ENCODE measurements at places on chromosomes 4 and X. TPM values are rescaled to one million over a fixed set of nuclear protein-coding genes. Genes with fewer than 3 reads are reported as not detected.

The USP27X gene
- total RNA-seq, result 1.1 TPM

DNA sequence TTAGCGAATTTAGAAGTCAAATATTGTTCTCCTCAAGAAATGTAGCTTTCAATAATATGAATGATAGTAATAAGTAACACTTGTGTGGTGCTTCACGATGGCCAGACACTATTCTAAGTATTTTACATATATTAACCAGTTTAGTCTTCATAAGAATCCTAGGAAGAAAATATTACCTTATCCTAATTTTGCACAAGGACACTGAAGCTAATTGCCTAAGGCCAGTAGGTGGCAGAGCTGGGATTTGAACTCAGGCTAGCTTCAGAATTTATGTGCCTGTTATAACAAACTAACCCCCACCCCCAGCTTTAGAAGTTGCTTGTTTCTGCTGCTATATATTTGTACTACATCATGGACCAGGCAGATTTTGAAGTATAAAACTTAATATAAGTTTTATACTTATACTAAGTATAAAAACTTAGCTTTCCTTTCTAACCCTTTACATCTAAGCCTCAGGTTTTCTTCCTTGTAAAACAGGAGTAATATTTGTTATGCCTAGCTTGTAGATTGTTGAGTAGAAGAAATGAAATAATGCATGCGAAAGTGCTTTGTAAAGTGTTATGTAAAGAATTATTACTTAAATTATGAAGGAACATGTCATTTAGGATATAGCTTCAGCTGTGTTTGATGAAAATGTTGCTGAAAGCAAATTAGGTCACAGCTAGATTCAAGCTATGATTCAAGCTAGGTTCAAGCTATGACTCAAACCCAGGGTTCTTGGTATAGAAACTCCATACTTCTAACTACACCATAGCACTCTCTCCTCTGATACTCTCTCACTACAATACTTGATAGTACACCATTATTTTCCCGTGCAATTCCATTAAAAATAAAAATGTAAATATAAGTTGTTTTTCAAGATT lies 4.2 kb upstream of the CDS1 start:
- peak; percentile 67 for DNase-seq

- DNase-seq, result peak; percentile 6
These were observed 135.4 kb upstream of the GNPDA2 start for GRCh38 chr4:44861756-44862155.

- DNase-seq, result no peak
These were observed 9.0 kb downstream of the CTBP1 start for GRCh38 chr4:1239950-1240307.

- no peak for DNase-seq
These were observed 82.2 kb upstream of the PCDH18 start for GRCh38 chr4:137614491-137614890.

- no peak for DNase-seq
These were observed 417.9 kb downstream of the GPM6A start for GRCh38 chr4:175394208-175394607.

GRCh38 chrX:24594501-24594900 lies 52.6 kb downstream of the PCYT1B start:
- no peak for DNase-seq

DNA sequence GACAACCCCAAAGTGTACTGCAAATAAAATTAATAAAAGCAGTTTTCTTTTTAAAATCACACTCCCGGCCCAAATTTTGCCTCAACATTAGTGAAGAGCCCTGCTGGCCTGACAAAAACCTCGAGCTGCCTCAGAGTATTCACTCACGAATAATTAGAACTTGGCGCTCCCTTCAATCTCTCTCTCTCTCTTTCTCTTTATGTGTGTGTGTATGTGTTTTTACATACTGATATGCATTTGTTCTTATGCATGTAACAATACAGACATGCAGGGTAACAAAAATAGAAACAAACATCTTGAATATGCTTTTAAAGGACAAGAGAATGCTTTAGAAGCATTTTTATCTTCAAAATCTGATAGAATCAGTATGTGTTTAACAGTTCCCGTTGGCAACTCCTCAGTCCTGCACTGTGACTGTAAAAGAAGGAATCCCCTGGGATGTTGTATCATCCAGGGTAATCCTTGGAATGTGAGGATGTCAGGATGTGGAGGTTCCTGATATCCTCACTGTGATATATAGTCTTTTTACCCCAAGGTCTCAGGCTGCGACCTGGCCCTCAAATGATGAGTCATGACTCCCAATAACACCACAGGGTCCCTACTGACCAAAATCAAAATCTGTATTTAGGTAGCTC lies 53.0 kb downstream of the PTCHD1 start:
- no peak for DNase-seq

DNA sequence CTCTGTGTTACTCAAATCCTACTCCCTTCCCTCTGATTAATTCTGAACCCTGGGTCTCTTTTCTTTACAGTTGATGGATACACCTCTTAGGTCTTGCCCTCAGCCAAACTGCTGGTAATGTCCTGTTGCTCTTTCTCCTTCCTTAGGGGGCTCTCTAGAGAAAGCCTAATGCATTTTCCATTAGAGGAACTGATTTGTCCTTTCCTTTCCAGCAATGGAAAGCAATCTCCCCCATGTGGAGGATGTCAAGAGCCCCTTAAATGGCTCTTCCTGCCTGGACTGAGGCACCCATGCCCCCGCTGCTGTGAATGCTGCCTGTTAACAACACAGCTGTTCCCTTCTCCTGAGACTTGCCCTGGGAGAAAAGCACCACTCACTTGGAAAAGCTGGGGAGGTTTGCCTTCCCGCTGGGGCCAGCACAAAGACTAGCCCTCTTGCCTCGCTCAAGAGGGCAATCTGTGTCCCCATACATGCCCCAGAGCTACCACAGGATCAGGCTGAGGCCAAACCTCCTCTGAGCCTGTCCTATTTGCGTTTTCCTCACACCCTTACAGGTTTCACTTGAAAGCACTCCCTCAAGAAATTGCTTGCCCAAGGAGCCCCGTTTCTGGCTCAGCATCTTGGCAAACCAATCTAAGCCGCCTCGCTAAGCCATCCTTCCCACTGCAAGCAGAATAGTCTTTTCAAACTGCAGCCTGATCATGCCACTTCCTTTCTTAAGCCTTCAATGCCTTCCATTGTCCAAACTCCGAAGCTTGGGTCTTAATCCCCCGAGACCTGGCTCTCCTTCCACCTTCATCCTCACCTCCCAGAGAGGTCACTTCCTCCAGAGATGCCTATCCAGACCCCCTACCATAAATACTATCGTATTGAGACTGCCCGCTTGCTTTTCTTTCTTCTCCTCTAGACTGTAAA lies 23.2 kb upstream of the SMIM20 start:
- DNase-seq, result no peak

The CSN2 gene
- total RNA-seq, result not detected

The SPATA18 gene
- total RNA-seq, result 28.9 TPM

The SSX4B gene
- not detected for total RNA-seq

The ATP2B3 gene
- total RNA-seq, result not detected

DNA sequence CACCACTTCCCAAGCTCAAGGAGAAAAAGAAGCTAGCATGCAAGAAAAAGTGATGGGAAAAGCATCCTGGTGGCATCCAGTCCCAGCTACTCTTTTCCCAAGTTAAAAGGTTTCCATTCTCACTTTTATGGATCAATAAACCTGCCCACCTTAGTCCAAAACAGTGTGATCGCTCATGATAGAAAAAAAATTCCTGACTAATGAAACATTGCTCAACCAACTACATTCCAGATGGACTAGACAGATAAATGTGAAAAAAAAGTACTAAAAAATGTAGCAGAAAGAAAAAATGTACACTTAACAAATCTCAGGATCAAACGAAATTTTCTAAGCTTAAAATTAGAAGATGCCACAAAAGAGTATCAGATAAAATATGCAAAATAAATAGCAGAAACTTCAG lies 312.2 kb downstream of the TMA16 start:
- DNase-seq, result no peak

DNA sequence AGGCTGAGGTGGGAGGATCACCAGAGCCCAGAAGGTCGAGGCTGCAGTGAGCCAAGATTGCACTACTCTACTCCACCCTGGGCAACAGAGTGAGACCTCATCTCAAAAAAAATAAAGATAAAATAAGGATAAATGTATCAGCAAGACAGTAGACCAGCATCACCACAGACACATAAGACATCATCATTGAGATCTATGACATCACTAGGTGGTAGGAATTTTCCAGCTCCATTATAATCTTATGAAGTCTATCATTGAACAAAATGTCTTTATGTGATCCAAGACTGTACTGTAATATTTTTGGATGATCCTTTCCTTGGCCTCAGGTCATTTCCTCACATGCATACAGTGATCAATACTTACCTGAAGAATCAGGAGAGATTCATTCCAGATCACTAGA lies 8.3 kb upstream of the FAM200B start:
- no peak for DNase-seq

- no peak for DNase-seq
These were observed 212.3 kb upstream of the SFRP2 start for GRCh38 chr4:154001193-154001592.

DNA sequence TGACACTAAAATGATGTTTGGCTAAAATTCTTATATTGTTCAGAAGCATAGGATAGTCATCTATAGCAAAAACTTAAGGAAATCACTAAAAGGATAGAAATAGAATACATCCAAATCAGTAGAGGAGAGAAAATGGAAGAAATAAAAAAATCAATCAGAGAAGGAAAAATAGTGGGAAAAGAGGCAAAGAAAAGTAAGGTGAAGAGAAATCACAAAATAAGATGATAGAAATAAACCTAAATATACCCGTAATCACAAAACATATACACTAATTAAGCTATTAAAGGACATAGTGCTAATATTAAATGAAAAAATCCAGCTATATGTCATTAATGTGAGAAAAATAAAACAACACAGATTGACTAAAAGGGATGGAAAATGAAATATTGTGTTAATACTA lies 6.3 kb downstream of the PGRMC2 start:
- DNase-seq, result no peak

GRCh38 chr4:148435654-148436406 lies 6.4 kb downstream of the NR3C2 start:
- no peak for DNase-seq

- DNase-seq, result no peak
These were observed 1367.8 kb upstream of the IGFBP7 start for GRCh38 chr4:58477950-58478349.

The PNMA6A gene
- total RNA-seq, result not detected

- no peak for DNase-seq
These were observed 548.1 kb downstream of the PPP4R3C start for GRCh38 chrX:26915064-26915463.

GRCh38 chr4:40939856-40940255 lies 190.1 kb downstream of the NSUN7 start:
- no peak for DNase-seq

Measured in MCF 10A (cell line).